Activated CD4-positive, alpha-beta T cell treated with anti-CD3 and anti-CD28 coated beads for 36 hours (primary cell): ENCODE measurements at places on chromosomes 13 and 19. TPM values are rescaled to one million over a fixed set of nuclear protein-coding genes. Genes with fewer than 3 reads are reported as not detected.

The LRRC63 gene
- 0.50 TPM for total RNA-seq

DNA sequence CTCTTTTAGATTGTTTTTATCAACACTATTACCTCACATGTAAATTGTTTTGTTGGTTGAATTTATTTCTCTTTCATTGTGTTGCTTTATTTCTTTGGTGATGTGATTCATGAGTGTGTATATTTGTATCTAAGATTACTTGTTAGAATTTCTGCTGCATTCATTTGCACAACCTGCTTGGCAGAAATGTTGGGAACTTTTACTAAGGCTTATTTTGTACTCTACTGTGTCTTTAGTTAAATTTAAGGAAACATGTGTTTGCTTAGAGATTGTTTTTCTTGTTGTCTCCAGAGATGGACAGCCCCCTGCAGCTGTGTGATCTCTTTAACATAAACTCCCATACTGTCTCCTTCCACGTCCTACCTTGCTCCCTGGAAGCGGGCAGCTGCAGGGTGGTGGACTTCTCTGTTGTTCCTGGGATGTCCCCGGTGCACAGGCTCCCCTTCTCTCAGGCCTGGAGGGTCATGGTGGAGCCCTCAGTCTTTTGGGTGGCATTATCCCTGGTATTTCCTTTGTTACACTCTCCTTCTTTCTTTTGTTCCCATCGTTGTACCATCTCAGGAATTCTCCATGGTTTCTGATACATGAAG is 212.0 kb upstream of the SPRY2 start:
- H3K4me1 ChIP-seq, result peaks cover 7% of the 10 kb centered on the region
- H3K27me3 ChIP-seq, result no peaks in the 10 kb centered on the region

The KLK12 gene
- total RNA-seq, result not detected

The TNFAIP8L1 gene
- total RNA-seq, result 14.1 TPM

GRCh38 chr13:78227709-78228108 is 309.1 kb upstream of the EDNRB start:
- no peak overlapping the region for H3K4me3 ChIP-seq
- H3K27ac ChIP-seq, result no peak overlapping the region
- H3K4me1 ChIP-seq, result no peaks in the 10 kb centered on the region

The SHD gene
- total RNA-seq, result not detected

GRCh38 chr19:33192010-33192409 is 2.1 kb upstream of the LRP3 start:
- peaks cover 37% of the 10 kb centered on the region for H3K27me3 ChIP-seq
- DNase-seq, result no peak
- H3K4me1 ChIP-seq, result no peaks in the 10 kb centered on the region
- no peak overlapping the region for H3K4me3 ChIP-seq
- H3K27ac ChIP-seq, result no peak overlapping the region
- no peaks in the 10 kb centered on the region for H3K36me3 ChIP-seq

DNA sequence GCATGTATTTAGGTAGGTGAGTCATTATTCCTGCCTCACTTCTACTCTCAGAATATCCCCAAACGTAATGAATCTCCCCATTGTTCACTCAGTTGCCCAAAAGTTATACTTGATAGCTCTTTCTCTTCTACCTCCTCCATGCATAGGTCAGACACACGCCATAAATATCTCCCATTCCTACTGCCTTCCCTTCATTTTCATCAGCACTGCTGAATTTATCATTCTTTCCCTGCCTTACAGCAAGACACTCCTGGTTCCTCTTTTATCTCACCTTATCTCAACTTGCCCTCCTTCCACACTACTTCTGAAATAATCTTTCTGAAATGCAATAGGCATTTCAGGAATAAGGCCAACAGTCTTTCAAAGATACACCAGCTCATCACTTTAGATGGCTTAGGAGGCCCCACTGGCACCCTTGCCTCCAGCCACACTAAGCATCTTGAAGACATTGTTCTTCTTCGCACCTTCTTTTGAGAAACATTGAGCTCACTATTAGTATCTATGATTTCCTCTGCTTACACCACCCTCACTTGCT is 333.9 kb downstream of the MYO16 start:
- H3K27me3 ChIP-seq, result peaks cover 2% of the 10 kb centered on the region
- H3K27ac ChIP-seq, result no peak overlapping the region
- H3K4me1 ChIP-seq, result no peaks in the 10 kb centered on the region

- no peaks in the 10 kb centered on the region for H3K4me1 ChIP-seq
- H3K27ac ChIP-seq, result no peak overlapping the region
- no peaks in the 10 kb centered on the region for H3K36me3 ChIP-seq
- no peak for DNase-seq
- H3K27me3 ChIP-seq, result peaks cover 21% of the 10 kb centered on the region
- H3K4me3 ChIP-seq, result no peak overlapping the region
These were observed 3.1 kb downstream of the PPP1R14A start for GRCh38 chr19:38252941-38253691.

DNA sequence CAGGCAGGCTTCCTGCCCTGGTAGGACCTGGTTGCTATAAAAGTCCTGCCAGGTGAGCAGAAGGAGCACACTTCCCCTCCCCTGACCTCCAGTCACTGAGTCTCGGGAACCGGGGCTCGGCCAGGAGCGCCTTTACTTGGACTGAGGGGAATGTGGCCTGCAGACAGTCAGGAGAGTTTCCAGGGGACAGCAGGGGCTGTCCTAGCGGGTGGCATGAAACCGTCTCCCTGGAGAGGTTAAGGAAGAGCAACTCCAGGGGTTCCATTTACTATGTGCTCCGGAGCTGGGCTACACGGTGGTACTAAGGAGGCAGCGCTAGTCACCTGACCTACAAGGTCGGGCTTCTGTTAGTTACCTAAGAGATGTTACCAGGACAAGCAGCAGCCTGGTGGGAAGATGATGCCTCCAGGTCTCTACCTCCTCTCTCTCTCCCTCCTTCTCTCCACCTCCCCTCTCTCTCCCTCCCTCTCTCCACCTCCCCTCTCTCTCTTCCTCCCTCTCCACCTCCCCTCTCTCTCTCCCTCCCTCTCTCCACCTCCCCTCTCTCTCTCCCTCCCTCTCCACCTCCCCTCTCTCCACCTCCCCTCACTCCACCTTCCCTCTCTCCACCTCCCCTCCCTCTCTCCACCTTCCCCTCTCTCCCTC is 4.1 kb upstream of the CNOT3 start:
- DNase-seq, result no peak
- no peak overlapping the region for H3K4me3 ChIP-seq
- peaks cover 16% of the 10 kb centered on the region for H3K4me1 ChIP-seq
- H3K27ac ChIP-seq, result no peak overlapping the region
- no peaks in the 10 kb centered on the region for H3K27me3 ChIP-seq
- H3K36me3 ChIP-seq, result peaks cover 1% of the 10 kb centered on the region

GRCh38 chr13:90414691-90415596 is 932.5 kb upstream of the MIR17HG start:
- no peaks in the 10 kb centered on the region for H3K27me3 ChIP-seq
- no peak overlapping the region for H3K27ac ChIP-seq
- H3K4me1 ChIP-seq, result no peaks in the 10 kb centered on the region

GRCh38 chr13:63455938-63456337 is 2040.3 kb upstream of the PCDH20 start:
- no peaks in the 10 kb centered on the region for H3K27me3 ChIP-seq
- no peaks in the 10 kb centered on the region for H3K36me3 ChIP-seq
- no peak overlapping the region for H3K4me3 ChIP-seq
- H3K27ac ChIP-seq, result no peak overlapping the region
- H3K4me1 ChIP-seq, result no peaks in the 10 kb centered on the region
- no peak for DNase-seq

DNA sequence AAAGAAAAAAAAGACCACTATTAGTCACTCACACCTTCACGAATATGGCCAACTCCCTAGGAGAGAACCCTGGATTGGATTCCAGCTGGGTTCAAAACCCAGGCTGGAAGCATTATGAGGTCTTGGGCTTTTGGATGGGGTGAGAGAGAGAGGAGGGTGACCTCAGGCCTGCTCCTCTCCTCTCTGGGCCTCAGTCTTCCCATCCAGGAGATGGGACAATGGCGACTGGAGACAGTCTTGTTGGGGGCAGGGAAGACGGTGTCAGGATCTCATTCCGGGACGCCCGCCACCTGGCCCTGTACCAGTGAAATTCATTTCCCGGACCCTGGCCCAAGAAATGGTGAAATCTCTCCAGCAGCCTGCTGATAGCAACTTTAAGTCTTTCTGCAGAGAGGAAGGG is 26.3 kb downstream of the TINCR start:
- DNase-seq, result no peak
- no peaks in the 10 kb centered on the region for H3K4me1 ChIP-seq
- no peaks in the 10 kb centered on the region for H3K36me3 ChIP-seq
- H3K4me3 ChIP-seq, result no peak overlapping the region
- no peak overlapping the region for H3K27ac ChIP-seq

DNA sequence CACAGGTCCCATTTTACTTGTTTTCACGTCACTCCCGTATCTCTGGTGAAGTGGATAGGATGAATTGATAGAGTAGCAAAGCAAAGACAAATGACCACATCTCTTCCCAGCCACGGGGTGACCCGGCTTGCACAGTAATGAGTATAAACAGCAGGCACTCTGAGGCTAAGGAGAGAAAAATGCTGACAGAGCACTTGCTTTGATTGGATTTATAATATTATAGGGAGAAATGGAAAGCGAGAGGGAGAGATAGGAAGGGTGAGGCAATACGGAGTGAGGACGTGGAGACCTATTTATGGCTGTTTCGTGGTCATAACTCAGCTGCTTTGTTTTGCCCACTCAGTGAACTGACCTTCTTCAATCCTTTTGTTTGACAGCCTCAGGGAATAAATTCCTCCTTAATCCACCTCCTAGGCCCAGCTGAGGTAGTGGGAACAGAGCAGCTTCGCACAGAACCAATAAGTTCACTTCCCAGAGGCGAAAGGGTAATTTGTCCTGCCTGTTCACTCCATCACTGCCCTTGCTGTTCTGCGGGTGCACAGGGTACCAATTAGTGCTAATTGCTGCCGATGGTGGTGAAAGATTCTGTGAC is 68.6 kb downstream of the ERCC5 start:
- no peak overlapping the region for H3K27ac ChIP-seq
- no peak overlapping the region for H3K4me3 ChIP-seq
- peaks cover 18% of the 10 kb centered on the region for H3K27me3 ChIP-seq

The TBXA2R gene
- 0.72 TPM for total RNA-seq

DNA sequence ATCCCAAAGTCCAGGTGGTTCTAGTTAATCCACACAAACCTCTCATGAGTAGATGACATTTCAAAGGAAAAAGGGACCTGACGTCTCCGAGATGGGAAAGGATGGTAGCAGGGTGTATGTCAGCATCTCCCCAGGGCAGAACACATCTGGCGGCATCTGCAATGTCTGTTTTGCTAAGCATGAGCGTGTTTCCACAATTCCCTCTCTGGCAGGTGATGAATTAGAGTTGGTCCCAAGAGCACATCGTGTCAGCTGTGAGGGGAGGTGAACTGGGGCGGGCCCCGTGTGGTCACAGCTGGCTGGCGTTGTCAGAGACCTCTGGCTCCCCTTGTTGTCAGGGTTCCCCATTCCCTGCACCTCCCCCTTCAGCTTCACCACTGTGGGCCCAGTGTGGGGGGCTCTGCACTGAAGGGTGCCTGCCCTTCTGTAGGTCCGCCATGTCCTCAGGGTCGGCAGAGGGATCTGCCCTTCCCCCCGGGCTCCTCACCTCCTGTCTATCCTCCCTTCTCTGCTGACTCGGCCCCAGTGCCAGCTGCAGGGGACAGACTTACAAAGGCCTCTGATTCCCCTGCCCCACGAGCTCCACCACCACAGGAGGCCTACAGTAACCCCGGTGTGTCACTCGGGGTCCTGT is 58.2 kb downstream of the CDADC1 start:
- H3K4me3 ChIP-seq, result no peak overlapping the region
- peaks cover 10% of the 10 kb centered on the region for H3K4me1 ChIP-seq
- no peak for DNase-seq
- no peak overlapping the region for H3K27ac ChIP-seq

The VSTM2B gene
- total RNA-seq, result not detected

DNA sequence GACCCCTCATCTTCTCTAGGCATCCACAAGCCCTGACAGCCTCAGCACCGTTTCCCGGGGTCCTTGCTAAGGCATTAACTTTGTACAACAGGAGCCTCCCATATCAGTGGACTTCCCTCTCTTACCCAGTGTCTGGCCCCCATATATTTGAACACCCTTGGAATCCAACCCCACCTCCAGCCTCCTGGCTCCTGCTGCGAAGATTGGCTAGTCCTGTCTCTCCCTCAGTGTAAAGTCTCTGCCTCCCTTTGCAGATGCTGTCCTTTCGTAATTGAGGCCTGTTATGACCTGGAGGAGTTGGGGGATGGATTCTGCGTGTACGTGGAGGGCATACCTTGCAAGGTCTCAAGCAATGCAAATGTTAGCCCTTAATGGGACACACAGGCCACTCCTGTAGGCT is 413.7 kb downstream of the IRS2 start:
- DNase-seq, result no peak
- H3K27me3 ChIP-seq, result peaks cover 2% of the 10 kb centered on the region
- H3K4me3 ChIP-seq, result no peak overlapping the region

GRCh38 chr19:45417151-45417550 is 6.6 kb downstream of the ERCC1 start:
- DNase-seq, result no peak
- H3K4me1 ChIP-seq, result peaks cover 19% of the 10 kb centered on the region
- H3K27ac ChIP-seq, result no peak overlapping the region

DNA sequence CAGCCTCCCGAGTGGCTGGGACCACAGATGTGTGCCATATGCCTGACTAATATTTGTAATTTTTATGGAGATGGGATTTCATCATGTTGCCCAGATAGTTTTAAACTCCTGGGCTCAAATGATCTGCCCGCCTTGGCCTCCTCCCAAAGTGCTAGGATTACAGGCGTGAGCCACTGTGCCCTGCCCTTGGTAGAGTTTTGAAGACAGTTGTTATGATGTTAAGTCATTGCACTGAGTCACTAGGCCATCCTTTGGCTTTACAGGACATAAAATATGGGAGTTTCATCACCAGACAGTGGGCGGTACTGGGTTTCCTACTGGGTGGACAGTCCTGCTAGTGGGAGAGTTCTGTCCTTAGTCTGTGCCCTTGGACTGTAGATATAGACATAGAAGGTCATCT is 282.5 kb downstream of the ATP8A2 start:
- H3K36me3 ChIP-seq, result no peaks in the 10 kb centered on the region
- DNase-seq, result no peak
- H3K27ac ChIP-seq, result no peak overlapping the region
- no peak overlapping the region for H3K4me3 ChIP-seq
